ENCODE measurements at places on chromosomes 12 and 14.

- no peak for DNase-seq
Observed at GRCh38 chr14:51107801-51108200, 12.9 kb upstream of the TRIM9 start.

GRCh38 chr12:2895511-2895910 is 4.8 kb downstream of the TULP3 start:
- no peak for DNase-seq

DNA sequence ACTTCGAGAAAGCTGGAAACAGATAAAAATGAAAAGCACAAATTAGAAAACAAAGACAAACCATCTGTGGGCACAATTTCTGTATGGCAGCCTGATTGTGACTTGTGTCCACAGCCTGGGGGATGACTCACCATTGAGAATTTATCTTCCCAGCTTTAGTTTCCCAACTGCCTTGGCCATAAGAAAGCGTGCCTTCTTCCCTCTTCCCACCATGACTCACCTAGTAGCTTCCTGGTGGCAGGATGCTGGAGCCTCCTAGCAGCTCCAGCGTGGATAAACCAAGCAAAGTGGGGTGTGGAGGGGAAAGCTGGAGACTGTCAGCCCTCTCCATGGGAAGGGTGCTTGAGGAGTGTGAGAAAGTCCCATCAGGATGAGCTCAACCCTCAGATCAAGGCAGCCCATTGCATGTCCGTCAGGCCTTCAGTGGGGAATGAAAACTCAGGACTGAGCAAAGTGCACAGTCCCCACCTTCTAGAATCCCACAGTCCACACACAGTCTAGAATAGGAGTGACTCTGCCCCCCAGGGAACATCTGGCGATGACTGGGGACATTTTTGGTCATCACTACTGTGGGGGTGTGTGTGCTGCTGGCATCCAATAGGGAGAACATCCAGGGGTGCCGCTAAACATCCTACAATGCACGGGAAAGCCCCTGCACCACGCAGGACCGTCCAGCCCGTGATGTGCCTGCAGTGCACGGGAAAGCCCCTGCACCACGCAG is 22.4 kb upstream of the SERPINA6 start:
- DNase-seq: peak; percentile 82

DNA sequence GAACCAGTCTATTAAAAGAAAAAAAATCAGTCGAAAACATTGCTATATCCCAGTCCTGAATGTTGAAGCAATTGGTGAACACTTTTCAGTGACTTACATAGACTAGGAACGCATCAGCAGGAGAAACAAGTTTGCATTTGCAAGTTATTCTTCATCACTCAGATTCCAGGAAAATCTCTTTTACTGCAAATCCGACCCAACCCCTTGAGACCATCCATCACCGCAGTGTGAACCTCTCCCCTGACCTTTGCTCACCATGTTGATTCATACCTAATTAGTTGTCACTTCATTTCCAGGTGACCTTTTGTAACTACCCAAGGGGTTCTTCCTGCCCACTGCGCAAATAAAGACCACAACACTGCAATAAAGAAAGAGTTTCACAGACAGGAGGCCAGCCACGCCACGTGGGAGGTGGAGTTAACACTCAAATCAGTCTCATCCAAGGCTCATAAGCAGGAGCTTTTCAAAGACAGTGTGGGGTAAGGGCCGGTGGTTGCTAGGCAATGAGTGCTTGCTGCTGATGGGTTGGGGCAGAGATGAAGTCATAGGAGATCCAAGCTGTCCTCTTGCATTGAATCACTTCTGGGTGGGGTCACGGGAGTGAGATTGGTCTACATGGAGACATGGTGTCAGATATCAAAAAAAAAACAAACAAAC is 241.3 kb upstream of the TMEM132C start:
- DNase-seq: no peak

DNA sequence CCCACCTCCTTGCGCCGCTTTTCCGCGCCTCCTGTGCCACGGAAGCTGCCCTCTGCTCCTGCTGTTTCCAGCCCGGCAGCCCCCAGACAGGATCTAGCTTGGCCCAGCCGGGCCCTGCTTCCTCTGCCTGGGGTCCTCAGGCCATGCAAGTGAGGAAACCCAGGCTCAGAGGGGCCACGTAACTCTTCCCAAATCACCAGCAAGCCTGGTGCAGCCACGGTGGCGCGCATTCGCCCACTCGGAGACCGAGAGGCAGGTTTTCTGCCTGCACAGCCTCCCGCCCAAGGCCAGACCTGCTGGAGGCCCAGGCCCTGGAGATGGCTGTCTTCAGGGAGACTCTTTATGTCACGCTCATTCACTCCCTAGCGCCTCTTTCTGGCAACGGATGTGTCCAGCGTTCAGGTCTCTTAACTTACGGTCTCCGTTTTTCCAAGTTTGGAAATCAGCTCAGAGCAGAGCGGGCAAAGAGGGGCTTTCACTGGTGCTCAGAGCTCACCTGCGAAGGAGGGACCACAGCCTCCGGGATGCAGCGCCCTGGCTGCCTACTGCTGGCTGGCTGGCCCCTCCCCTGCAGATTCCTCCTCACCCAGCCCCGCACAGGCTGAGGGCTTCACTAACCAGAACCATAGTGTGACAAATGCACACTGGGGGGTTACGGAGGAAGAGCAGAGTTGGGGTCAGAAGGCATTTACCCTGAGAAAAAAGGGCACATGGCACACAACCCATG is 20.6 kb upstream of the CEP170B start:
- DNase-seq: no peak

DNA sequence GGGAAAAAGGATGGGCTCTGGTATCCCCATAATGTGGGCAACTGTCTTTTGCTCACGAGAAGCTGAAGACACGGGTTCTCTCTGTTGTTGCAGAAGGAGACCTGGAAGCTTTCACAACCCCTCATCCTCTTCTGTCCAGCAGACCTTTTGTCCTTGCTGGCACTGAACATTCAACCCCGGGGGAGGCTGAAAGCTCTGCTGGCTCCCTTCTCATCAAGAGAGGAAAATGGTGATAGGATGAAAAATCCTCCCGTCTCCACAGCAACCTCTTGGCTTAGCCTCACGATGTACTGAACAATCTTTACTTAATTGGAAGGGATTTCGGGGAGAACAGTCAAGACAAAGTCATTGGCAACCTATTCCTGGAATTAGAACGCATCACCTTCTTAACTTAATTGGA is 39.0 kb downstream of the ELK3 start:
- DNase-seq: no peak

DNA sequence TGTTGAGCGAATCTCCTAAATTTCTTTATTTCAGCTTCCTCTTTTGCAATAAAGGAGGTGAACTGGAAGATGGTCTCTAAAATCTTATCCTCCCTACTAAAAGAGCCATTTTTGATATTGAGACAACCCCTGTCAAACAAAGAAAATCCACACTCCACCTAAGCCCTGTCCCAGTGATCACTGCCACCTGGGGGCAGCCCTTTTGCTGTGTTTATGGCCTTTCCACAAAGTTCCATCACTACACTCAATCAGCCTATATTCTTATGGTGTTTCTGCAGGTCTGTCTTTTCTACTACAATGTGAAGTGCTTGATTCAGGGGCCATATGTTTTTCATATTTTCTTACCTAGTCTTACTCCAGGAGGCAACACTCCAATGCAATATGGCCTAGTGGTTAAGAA is 163.7 kb downstream of the BMP4 start:
- DNase-seq: no peak

GRCh38 chr14:57871459-57872080 is 5.7 kb upstream of the SLC35F4 start:
- peak; percentile 62 for DNase-seq

DNA sequence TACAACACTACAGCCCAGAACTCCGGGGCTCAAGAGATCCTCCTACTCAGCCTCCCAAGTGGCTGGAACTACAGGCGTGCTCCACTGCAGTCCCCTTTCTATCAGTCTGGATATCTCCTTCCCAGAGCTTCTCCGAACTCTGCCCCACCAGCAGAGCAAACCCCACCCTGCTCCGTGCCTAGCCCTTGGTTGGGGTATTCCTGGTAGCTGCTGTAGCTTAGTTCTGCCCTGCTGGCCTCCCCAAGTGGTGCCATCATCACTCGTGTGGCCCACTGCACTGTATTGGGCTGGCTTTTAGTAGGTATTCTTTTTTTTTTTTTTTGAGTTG is 9.5 kb downstream of the HSP90AA1 start:
- no peak for DNase-seq

GRCh38 chr14:100989924-100990323 is 86.4 kb upstream of the RTL1 start:
- DNase-seq: no peak

- DNase-seq: no peak
Observed at GRCh38 chr12:32902287-32902997, 5.9 kb upstream of the PKP2 start.

DNA sequence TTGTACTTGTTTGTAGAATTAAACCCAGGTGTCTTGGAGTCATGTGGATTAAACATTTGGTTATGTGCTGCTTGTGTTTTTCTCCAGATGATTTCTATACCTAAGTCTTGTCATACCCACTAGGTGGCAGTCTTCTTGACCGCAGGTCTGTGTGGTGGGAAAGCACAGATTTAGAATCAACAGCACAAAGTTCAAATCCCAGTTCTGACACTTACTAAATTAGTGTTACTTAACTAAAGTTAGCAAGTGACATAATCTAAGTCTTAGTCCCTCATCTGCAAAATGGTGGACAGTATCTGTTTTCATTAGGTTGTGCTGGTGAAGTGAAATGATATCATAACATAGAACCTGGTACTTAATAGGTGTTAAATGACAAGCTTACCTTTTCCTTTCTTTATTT is 151.0 kb upstream of the ARHGAP5 start:
- peak; percentile 38 for DNase-seq

DNA sequence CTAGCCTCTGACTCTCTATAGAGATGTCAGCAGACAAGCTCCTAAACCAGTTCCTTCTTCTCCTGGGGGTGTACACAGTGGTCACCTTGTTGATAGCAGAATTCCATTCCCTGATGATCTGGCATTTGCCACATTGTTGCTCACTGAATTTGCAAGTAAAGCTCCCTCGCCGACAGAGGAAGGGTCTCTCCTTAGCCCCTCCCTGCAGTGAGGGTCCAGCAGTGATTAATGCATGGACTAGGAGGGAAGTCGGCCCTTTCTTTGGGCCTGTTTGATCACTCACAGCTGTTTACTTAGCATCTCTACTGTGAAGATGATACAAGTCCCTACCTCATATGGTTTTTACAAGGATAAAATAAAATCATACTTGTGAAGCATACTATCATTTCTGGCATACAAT is 23.3 kb upstream of the APPL2 start:
- no peak for DNase-seq

- DNase-seq: peak; percentile 42
Observed at GRCh38 chr12:50088577-50089335, 3.6 kb downstream of the SMARCD1 start.

GRCh38 chr14:103301512-103302354 is 32.3 kb upstream of the EIF5 start:
- DNase-seq: no peak

Data from AG08396 (cell line).